ENCODE measurements at places on chromosomes 16 and 17.
A peak's percentile ranks its signal among the peaks of the same experiment; 100 is the strongest.

DNA sequence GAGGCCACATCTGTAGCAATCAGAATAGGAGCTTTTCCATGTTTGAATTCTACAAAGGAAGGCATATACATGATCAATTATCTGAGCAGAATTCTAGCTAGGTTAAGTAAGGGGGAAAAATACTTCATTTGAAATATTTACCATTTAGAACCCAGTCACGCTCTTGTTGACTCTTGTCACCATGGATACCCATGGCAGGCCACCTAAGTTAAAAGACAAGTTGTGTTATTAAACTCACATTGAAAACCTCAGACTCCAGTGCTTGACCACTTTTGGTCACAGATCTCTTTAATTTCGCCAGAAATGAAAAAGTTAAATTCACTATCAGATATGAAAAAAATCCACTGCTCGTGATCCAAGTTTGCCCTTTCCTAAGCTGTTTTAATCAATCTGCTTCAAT, 4.1 kb downstream of the DDX5 start:
- DNase-seq: no peak

GRCh38 chr16:88384222-88385111, 1.7 kb downstream of the ZNF469 start:
- DNase-seq: no peak

DNA sequence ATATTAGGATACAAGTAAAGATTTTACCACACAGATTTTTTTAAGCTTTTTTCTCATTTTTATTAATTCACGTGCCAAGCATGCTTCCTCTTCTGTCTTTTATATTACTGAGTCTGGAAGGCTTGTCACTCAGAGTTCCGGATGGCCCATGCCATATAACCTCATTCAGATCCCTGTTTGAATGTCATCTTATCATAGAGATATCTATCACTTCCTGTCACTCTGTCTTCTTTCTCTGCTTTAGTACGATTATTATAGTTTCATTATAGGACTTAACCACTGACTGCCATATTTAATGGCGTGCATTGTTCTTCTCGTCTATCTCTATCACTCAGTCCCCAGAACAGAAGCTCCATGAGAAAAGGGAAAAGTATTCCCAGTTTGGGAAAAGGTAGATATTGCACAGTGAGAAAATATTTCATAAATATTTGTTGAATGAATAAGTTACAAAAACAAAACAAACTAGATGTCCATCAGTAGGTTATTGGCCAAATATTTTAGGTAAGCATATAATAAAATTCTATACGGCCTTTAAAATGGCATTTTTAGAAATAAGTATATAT, 296.9 kb upstream of the GOT2 start:
- DNase-seq: no peak

GRCh38 chr17:72571813-72572396, 451.1 kb downstream of the SOX9 start:
- DNase-seq: no peak

DNA sequence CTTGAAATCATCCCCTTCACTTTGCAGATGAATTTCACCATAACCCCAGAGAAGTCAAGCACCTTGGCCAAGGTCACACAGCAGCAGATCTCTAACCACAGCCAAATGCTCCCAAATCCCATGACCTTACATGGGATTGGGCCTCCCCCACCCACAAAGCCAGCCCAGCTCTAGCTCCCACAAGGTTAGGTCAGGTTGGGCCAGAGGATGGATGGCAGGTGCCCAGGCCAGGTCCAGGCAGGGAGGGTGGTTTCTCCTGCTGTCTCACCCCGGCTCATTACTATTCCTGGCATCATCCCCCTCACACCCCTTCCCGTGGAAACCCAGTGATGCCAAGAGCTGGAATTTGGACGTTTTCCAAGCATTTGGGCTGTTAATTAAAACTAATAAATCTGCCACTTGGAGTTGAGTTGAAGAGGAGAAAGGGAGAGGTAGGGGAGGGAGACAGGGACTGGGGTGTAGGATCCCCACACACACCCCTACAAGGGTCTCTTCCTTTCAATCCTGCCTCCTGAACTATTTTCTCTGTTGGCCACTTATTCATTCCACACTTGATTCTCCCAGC, 181.6 kb downstream of the TMEM132E start:
- DNase-seq: no peak

- DNase-seq: no peak
These were observed 57.2 kb upstream of the MGAT5B start for GRCh38 chr17:76810956-76811355.

DNA sequence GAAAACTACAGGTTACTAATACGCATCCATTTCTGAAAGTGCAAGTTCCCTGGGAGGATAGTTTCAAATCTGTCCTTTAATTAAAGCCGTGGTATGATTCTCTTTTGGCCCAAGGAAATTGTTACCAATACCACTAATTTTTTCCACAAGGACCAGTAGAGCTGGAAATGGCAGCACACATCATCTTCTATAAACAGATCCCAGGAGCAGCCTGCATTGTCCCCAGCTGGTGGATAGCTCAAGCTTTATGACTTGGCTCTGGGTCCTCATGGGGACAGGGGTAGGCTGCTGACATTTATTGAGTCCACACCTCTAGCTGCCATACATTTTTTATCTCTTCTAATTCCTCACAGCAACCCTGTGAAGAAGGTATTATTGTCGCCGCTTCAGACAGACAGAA, 35.8 kb upstream of the BHLHA9 start:
- no peak for DNase-seq

GRCh38 chr17:50356892-50357510, 11.1 kb downstream of the XYLT2 start:
- no peak for DNase-seq

GRCh38 chr17:33674685-33675084, 381.6 kb upstream of the ASIC2 start:
- peak; percentile 27 for DNase-seq

- peak; percentile 70 for DNase-seq
These were observed at the start of gene PCGF2 for GRCh38 chr17:38748149-38748891. PCGF2 (minus strand) TSS chr17:38748336; CDS start chr17:38740402, 7,934 bp downstream.

- DNase-seq: no peak
These were observed 1.9 kb downstream of the NQO1 start for GRCh38 chr16:69724414-69724873.

DNA sequence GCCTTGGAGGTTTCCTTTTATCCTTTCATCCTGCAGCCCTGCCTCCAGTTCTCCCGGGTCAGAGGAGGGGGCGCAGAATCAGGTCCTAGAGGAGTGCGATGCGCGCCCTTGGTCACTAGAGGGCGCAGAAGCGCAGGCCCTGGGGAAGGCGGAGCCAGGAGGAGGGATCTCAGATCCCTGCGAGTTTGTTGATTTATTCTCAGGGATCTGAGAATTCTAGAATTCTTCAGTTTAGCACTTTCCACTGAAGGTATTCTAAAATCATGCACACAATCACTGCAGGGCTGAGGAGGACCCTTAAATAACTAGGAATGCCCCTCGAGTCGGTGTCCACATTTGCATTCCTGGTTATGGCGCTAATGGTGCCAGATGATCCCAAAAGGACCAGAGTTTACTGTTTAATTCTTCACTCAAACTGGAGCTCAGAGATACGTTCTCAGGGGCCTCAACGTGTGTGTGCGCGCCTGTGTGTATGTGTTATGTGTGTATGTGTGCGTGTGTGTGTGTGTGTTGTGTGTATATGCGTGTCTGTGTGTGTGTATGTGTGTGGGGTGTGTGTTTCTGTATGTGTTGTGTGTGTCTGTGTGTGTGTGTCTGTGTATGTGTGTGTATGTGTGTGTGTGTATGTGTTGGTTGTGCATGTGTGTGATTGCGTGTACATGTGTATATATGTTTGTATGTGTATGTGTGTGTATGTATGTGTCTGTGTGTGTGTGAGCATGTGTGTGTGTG, 6.9 kb upstream of the ELAC2 start:
- peak; percentile 29 for DNase-seq

DNA sequence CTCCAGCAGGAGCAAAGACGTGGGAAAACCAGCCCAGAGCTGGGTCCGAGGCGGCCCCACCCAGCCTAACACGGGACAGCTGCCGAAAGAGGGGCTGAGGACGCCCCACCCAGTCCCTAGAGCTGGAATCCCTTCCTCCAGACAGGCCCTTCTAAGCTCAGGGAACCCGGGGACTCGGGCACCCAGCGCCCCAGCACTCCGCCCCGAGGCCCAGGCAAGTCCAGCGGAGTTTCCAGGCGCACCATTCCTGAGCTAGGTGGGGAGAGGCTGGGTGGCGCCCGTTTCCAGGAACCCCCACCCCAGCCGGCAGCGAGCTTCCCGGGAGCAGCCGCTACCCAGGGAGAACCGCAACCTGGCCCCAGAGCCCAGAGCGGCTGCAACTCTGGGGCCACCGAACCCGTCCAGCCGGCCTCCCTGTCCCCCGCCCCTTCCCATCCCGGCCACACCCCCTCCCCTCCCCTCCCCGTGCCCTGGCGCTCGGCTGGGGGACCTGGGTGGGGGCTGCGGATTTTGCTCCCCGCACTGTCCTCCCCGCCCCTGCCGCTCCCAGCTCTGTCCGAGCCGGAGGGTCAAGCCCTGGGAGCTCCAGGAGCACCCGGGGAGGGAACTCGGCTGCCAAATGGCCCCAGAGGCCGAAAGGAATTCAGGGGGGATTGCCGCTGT, 536 bp downstream of the TMC6 start:
- no peak for DNase-seq

DNA sequence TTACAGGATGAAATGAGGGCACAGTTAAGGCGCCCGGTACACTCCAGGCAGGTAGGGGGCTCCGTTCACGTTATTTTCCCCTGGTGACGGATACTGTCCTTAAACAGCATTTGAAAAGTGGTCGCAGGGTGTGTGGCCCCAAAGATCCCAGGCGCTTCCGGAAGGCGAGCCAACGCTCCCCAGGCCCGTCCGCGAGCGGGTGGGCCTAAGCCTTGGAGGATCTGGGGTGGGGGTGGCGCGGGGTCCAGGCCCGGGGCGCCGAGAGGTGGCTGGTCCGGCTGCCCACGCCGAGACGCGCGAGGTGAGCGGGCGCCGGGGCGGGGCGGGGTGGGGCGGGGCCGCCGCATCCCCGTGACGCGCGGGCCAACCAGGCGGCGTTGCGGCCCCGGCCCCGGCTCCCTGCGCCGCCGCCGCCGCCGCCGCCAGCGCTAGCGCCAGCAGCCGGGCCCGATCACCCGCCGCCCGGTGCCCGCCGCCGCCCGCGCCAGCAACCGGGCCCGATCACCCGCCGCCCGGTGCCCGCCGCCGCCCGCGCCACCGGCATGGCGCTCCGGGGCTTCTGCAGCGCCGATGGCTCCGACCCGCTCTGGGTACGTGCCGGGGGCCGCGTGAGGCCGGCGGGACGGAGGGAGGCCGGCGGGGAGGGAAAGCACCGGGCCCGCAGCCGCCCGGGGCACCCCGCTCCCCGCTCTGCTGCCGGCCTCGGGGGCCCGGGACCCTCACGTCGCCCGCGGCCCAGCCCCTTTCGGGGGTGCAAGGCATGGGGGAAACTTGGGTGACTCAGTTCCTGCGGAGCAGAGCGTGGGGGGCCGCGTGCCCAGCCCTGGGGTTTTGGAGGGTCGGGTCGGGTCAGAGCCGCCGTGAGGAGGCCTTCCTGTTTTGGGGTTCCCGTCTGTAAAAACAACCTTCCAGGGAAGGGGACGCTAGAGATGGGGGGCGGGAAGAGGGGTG, at the start of gene ABCC1:
TSS of gene ABCC1 (plus strand) at position 407 of the 951 bp plus-strand sequence. CDS start at position 543, 136 bp downstream.
- no peak for DNase-seq

DNA sequence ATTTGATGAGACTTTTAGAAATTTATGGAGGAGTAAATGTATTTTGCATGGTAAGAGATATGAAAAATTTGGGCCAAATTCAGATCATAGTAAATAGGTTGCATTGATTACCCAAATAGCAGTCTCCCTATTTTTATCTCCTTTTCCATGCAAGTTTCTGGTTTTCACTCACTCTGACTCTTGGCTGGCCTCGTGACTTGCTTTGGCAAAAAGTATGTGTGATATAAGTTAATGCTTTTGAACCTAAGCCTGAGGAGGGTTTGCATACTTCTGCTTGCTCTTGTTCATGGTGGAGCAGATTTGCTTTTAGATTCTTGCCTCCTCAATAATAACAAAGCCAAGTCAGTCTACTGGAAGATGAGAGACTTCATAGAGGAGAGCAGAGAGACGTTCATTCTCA, 1045.9 kb upstream of the CDH8 start:
- no peak for DNase-seq

GRCh38 chr17:2975469-2975958, 87.9 kb downstream of the OR1D5 start:
- DNase-seq: no peak

- DNase-seq: no peak
These were observed 436.2 kb downstream of the SLC39A11 start for GRCh38 chr17:72656130-72656763.

DNA sequence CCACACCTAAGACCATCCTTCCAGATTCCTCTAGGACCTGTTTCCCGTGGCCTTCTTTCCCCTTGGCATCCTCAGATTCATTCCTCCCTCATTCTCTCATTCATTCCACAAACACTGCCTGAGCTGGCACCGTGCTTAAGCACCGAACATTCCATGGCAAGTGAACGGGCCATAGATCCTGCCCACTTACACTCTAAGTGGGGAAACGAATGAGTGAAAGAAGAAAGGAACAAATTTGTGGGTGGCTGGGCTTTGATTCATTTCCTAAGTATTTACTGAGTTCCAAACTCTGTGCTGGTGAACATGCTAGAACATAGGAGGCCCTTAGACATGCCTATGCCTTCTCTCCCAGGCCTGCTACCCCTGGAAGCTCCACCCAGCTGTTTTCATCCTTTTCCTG, 30.0 kb downstream of the SRCIN1 start:
- DNase-seq: no peak

DNA sequence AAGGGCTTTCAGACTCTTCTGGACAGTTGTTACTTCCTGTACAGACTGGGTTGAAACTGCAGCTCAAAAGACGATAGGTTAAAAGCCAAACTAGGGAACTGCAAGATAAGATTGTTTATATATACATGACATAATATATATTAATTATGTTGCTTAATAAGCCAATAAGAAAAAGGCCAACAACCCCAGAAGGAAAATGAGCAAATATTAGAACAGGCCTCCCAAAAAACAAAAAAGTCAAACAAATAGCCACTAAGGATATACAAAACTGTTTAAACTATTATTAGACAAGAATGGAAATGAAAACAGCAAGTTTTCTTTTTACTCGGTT, 495 bp upstream of the CMTR2 start:
- no peak for DNase-seq

DNA sequence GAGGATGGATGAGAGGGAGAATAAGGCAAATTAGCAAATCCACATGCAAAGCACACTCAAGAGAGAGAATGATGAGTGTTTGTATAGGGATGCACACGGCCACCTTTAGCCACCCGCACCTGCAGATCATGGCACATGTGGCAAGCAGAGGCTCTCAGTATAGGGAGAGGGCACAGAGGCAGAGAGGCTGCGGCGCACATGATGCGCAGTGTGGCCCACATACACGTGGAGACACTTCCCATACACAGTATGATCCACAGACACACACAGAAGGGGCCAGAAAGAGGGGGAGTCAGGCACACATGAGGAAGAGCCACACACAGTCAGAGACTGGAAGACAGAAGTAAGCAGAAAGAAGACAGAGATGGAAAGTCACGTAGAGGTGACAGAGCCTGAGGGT, 6.5 kb upstream of the CHD3 start:
- no peak for DNase-seq

DNA sequence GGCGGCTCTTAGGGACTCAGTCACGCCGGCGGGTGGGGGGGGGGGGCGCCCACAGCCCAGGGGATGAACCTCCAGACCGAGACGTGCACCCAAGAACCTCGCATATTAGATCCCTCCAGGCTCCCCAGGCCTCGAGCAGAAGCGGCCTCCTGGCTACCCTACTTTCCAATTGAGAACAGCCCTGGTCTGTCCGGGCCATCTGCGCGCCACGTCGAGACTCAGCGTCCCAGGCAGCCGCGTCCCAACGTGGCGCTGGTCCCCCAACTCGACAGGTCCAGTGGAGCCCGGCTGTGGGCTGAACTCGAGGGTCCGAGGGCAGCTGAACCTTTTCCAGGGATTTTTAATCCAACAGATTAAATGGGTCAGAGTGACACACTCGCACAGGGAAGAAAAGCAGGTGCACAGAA, 2.3 kb upstream of the IRX3 start:
- no peak for DNase-seq
